Hippocampal formation (tissue), 2 donors: ENCODE measurements at places on chromosomes 1 and 21.

DNA sequence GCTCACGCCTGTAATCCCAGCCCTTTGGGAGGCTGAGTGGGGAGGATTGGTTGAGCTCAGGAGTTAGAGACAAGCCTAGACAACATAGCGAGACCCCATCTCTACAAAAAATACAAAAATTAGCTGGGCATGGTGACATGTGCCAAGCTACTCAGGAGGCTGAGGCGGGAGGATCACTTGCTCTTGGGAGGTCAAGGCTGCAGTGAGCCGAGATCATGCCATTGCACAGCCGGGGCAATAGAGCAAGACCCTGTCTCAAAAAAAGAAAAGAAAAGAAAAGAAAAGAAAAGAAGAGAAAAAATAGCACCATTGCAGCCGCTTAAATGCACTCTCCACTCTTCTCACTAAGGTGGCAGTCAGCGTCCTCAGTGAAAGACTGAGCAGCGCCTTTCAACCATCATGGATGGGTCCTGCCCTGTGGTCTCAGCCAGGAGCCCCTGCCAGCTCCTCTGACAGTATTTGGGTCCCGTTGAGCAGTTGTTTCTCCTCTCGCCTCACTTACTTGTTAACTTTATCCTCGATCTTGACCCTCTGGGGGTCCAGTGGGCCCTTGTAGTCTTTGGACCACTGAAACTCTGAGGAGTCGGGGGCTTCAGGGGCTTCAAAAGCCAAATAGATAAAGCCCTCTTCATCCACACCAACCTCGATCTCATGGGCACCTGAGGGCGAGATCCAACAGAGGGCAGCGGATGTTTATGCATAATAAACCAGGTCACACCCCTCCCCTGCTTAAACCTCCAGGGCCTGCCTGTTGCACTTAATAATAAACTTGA is 36.9 kb downstream of the MYOM3 start:
- no peak for DNase-seq

DNA sequence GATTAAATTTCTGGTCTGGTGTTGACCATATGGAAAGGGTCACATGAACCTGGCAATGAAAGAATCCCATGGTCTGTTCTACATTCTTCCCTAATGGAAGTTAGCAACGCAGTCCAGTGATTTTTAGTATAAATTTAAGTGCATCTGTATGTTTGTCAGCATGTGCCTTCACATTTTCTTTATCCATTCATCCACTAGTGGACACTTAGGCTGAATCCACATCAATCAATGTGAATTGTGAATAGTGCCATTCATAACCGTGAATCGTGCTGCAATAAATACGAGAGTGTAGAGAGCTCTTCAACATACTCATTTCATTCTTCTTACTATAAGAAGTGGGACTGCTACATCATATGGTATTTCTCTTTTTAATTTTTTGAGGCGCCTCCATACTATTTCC is 12.7 kb upstream of the IFI16 start:
- no peak for DNase-seq

GRCh38 chr1:36984675-36985074 is 49.6 kb downstream of the GRIK3 start:
- DNase-seq, result no peak

DNA sequence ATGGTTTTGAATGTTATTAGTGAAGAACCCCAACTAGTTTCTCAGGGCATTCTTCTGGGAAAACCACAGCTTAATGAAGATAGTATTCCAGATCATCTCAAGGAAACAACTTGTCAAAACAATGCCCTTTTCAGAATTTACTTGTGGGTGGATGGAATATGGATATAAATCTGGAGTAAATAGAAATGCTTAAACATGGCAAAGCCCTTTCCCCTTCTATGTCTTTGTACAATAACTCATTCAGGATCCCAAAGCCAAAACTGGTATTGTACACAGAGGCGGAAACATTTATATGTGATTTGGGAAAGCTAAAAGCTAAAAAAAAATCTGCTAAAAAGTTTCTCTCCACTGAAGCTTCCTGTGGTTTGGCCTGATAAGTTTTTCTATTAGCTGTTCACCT is 55.5 kb upstream of the RGS5 start:
- DNase-seq, result no peak

DNA sequence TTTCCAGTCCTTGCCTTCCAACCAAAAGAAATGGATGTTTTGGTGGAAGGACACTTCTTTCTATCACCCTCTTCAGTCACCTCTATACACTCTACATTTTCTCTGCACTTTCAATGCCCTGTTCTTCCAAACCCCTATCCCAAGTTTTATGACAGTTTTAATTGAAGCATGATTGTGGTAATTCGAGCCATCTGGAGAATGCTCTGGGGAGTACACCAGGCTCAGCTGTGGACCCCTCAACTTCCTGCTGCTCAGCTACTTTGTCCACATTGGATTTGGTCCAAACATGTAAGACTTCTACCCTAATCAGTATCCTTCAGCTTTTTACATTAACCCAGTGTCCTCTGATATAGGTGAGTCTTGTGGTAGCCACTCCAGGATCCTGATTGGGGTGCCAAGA is 129.6 kb downstream of the SYT2 start:
- no peak for DNase-seq

DNA sequence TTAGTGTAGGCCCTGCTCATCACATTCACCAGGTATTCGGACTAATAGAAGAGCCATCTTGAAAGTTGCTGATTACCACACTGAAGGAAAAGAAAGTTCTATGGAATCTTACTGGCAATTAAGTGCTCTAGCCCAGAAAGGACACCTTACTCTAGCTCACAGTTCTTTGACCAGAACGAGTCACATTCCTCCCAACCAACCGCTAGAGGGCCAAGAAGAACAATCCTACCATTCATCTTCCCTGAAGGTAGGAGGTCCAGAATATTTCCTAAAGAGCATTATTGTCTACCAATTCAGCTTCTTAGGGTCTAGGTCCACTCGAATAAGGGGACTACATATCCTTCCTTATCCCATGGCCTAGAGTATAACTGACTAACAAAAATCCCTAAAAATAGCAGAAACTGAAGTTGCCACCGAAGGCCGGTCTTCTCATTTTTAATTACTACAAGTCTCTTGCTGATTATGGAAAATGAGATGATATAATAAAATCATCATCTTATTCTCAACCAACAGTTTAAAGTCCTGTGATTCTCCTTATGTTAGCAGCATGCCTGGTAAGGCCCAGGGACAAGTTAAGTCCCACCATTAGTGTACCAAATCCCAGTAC is 2.7 kb upstream of the FMO1 start:
- peak; percentile 20 for DNase-seq

GRCh38 chr1:64539781-64540218 is 69.9 kb downstream of the CACHD1 start:
- DNase-seq, result no peak
